ENCODE measurements at places on chromosomes 12 and 14.

GRCh38 chr12:66152732-66153131 is 17.1 kb downstream of the TMBIM4 start:
- no peak for DNase-seq

- DNase-seq = no peak
Measured at GRCh38 chr12:110289044-110289710, 8.1 kb downstream of the ATP2A2 start.

DNA sequence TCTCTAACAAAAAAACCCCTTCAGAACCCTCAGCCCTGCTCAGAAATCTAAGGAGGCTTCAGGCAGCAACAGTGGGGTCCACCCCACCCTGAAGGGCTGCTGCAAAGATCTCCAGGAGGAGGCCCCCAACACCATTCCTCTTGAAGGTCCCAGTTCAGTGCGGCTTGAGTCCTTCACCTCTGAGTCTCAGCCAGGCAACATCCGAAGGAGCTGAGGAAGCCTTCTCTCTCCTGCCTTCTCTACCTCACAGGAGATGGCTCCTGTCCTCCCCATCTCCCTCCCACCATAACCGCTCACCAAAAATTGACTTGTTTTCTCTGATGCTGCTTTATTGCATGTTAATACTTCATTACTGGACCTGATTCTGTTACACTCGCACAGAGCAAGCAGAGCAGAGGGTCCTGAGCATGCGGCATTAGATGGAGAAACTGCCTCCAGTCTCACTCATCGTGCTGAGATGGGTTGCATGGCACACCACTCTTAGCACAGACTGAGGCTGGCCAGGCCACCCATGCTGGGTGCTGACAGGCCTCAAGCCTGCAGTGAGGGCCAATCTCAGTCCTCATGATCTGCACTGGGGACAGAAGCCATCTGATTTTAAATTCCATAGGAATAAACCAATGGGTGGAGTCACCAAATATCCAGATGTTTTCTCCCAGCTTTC is 224.8 kb downstream of the CACNA1C start:
- no peak for DNase-seq

DNA sequence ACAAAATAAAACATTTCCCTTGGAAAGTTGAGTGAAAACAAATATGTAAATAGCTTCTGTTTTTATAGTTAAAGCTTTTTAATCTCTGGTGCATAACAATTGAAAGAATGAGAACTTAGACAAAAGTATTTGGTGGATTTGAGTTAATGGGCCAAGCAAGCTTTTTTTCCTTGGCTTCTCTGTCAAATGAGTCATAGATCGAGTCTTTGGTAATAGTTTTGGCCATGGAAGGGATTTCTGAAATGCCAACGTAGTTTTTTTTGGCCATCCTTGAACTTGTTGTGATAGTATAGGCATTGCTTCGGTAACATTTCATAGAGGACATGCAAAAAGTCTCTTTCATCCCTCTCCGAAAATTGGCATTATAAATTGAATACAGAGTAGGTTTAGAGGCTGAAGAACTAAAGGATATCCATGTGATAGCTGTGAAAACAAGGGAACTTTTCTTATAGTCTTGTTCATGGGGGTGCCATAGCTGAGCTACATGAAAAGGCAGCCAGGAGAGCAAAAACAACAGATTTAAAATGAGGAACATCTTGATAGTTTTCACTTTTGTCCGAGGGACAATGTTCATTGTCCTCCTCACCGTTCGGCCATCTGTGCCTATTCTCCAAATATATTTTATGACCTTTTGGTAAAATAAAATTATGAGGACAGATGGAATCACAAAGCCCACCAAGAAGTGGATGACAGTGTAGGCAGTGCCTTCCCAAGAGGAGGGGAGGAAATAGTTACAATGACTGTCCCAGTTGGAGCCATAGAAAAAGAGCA is 34.7 kb downstream of the GPR19 start:
- no peak for DNase-seq

GRCh38 chr12:78315028-78315427 is 484.3 kb downstream of the NAV3 start:
- no peak for DNase-seq

DNA sequence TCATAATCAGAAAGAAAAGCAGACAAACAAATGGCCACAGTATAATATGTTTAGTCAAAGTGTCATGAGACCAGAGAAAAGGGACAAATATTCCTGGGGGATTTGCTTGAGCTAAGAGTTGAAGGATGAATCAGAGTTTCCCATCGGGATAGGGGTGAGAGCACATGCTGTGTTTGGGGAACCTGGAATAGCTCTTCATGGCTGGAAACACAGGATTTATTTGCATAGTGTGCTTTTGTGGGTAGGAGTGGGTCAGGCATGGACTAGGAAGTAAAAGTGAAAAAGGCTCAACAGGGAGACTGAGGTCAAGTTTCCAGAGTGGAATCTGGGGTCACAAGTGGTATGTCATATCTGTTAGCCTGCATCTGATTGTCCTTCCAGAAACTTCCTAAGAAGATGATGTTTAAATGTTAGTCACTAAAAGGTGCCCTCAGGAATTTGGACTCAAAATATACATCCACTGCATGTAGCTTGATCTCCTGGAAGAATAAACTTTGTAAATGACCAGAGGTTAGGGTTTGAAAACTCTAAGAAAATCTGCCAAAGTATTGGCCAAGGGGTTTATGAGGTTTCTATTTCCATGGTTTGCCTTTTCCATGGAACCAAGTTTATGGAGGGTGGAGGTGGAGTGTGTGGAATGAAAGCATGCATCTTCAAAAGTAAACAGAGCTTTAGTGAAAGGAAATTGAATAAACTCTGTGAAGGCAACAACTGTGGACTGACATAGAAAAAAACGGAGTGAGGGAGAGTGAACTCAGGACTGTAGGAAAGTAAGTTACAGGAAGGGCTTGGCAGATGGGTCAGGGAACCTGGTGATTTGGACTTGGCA is 344.6 kb downstream of the C12orf75 start:
- no peak for DNase-seq

GRCh38 chr14:49865431-49865859 is 12.9 kb upstream of the NEMF start:
- peak; percentile 85 for DNase-seq

DNA sequence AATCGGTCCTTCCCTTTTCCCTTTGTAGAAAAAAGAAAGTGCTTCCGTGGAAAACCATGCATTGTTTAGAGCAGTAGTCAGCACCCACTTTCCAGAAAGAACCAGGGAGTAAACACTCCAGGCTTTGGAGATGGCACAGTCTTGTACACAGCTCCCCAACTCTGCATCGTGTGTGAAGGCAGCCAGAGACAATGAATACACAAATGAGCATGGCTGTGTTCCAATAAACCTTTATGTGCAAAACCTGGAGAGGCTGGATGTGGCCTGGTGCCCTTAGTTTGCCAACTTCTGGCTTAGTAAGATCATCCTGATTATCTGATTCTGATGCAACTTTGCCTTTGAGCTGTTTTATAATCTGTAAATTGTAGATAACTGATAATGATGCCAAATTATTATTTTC is 463.4 kb upstream of the TMEM132C start:
- DNase-seq = no peak

- DNase-seq = no peak
Measured at GRCh38 chr12:114993165-114993564, 309.2 kb upstream of the TBX3 start.

DNA sequence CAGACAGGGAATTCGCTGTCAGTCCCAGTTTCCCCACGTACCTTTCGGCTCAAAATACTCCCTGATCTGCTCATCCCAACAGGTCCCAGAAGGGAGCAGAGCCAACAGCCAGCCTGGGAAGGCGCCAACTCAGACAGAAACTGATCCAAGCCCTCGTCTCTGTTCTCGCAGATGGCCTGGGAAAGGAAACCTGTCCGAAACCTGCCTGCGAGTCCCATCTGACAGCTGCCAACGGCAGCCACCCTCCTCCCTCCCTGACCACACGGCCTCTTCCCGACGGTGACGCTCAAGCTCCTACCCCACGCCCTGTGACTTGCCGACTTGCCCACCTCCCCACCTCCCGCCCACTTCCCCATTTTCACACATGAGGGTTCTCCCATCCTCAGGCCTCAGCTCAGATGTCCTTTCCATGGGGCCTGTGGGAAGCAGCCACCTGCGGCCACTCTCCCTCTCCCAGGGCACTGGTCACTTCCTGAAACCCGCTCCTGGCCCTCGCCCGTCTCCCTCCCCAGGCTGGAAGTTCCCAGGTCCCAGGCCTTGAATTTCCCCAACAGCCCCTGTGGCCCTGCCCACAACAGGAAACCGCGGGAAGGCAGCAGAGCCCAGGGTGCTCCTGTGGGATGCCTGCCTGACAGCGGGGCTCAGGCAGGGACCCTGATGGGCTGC is 60.9 kb upstream of the FBRSL1 start:
- DNase-seq = no peak
